ENCODE measurements at places on chromosomes 12 and 14.
A peak's percentile ranks its signal among the peaks of the same experiment; 100 is the strongest.

- no peak for DNase-seq
Measured at GRCh38 chr12:6784761-6785160, 4.6 kb upstream of the CD4 start.

DNA sequence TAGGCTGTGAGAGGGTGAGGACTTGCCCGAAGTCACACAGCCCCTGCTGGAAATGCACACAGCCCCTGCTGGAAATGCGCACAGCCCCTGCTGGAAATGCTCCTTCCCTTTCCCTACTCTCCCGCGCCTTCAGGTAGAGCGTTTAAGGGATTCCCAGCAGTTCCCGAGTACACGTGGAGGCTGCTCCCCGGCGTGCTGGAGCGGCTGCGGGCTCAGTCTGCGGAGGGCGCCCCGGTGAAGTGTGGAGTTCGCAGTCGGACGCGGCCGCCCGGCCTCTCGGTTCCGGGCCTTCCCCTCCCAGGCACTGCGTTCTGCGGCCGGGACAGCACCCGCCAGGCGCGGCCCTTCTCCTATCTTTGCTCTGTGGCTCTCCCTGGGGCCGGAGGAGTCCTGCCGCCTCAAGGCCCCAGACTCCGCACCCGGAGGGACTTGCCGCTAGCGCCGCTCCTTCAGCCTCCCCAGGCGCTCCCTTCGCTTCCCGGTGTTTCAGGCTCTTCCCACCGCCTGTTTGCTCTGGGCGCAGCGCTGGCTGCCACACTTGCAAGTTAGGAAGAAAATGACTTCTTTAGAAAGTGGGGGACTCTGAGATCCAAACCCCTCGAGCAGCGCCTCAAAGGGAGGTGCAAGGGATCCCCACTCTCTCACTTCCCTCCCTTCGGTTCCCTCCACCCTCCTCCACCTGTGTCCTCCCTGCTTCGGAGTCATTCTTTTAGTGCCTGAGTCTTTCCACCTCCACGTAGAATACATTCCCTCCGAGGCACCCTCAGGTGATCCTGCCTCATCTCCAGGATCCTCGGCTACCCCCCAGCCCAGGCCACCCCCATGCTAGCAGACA lies 8.3 kb upstream of the TBX5 start:
- no peak for DNase-seq

- no peak for DNase-seq
Measured at GRCh38 chr12:49953961-49954846, 3.7 kb downstream of the AQP2 start.

DNA sequence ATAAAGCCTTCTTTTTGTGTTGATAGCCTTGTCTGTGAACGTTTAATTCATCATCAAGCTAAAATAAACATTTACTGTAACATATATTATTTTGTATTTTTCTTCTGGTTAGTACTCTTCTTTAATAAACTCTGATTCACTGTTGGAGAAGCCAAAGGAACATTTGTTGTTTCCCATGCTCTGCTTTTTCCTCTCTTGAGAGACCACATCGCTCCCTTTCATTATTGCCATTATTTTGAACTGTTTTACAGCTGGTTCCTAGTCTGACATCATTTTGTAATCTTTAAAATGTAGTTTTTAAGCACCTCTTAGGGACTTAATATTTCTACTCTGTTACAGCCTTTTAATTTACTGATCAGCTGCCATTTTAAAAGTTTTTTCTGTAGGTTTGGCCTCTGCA lies 301.8 kb downstream of the NPAS3 start:
- no peak for DNase-seq

- no peak for DNase-seq
Measured at GRCh38 chr12:57162553-57163125, 15.2 kb upstream of the LRP1-AS start.

DNA sequence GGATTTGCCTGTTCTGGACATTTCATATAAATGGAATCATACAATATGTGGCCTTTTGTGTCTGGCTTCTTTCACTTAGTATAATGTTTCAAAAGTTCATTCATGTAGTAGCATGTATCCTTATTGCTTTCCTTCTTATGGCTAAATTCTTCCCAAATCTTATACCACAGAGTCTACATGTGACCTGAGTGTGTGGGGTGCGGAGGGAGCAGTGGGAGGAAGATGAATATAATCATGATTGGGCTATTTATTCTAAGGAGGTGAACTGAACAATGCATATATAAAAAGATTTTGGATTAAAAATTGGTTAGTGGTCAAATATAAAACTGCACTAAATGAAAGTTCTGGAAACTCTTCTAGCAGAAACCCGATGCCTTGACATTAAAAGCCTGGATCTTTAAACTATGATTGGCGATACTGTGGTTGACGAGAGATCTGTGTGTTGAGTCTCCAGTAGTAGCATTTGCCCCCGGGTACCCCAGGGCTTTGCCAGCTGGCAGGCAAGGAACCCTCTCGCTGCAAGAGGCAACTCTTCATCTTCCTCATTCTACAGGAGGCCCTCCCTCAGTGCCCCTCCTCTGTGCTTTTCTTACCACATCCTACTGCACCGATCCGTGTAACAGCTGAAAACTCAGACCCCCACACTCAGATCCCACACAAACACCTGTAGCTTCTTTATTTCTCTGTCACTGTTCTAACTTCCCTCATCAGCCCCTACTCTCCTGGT lies 2.6 kb downstream of the CYP46A1 start:
- DNase-seq = no peak

DNA sequence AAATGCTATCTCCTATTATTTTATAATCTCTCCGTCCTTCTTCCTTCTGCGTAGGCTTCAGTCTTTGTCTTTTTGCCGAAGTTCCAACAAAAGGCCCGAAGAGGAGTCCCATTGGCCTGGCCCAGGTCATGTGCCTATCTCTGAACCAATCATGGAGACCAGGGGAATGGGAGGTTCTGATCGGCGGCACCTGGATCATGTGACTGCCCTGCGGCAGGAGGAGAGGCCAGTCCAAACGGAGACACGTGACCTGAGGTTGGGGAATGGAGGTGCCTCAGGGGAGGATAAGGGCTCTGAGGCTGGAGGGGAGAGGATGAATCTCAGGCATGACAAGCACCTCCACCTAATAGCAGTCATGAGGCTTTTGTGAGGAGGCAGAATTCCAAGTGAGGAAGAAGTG lies 86.0 kb downstream of the AACS start:
- DNase-seq = no peak

- no peak for DNase-seq
Measured at GRCh38 chr12:113818833-113819232, 147.3 kb downstream of the RBM19 start.

GRCh38 chr14:105061428-105062047 lies 3.7 kb downstream of the GPR132 start:
- peak; percentile 54 for DNase-seq

DNA sequence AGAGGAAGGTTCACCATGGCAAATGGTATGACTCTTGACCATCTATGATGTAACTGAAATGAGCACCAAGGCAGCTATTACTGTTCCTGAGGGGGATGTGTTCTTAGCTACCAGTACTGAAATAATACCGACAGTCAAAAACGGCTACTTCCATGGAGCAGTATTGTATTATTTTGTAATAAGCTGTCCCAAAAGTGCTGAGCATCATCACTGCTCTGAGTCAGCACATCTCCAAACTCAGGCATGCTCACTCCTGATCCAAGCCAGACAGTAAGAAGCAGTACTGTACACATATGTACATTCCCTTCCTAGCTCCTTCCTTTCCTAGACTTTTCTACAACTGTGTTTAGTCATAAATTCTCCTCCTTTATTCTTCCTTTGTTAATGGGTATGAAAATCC lies 8.6 kb downstream of the VTI1B start:
- no peak for DNase-seq

GRCh38 chr14:61387076-61387475 lies 65.7 kb downstream of the PRKCH start:
- no peak for DNase-seq

- no peak for DNase-seq
Measured at GRCh38 chr12:50581226-50582184, 76.7 kb downstream of the DIP2B start.

GRCh38 chr12:108738170-108738569 lies 6.9 kb upstream of the CORO1C start:
- DNase-seq = no peak

DNA sequence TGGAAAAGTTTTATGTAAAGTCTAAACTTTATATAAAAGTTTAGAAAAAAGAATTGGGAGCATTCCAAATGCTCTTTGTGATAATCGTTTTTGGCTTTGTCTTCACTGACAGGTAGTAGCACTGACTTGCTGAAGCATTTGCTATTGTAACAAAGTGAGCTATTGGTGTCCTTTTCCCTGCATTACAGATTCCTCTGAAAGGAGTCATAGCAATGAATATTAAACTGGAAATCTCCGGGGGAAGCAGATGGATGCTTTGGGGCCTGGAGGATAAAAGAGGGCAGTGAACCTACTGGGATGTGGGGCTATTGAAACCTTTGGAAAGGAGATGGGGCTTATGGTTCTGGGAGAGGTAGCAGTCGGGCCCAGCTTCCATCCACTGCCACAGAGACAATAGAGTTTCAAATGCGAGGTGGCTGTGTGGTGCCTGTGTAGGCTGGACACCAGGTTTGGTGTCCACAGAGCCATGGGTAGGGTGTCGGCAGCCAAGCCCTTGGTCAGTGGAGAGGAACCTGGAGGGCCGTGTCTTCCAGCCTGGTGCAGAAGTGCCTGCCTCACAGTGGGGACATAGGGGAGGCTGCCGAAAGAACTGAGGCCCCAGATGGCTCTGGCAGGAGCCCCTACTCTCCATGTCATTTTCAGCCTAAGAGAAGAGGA lies 10.1 kb downstream of the GSG1 start:
- DNase-seq = no peak

- DNase-seq = no peak
Measured at GRCh38 chr12:51371295-51371953, 19.8 kb downstream of the GALNT6 start.

DNA sequence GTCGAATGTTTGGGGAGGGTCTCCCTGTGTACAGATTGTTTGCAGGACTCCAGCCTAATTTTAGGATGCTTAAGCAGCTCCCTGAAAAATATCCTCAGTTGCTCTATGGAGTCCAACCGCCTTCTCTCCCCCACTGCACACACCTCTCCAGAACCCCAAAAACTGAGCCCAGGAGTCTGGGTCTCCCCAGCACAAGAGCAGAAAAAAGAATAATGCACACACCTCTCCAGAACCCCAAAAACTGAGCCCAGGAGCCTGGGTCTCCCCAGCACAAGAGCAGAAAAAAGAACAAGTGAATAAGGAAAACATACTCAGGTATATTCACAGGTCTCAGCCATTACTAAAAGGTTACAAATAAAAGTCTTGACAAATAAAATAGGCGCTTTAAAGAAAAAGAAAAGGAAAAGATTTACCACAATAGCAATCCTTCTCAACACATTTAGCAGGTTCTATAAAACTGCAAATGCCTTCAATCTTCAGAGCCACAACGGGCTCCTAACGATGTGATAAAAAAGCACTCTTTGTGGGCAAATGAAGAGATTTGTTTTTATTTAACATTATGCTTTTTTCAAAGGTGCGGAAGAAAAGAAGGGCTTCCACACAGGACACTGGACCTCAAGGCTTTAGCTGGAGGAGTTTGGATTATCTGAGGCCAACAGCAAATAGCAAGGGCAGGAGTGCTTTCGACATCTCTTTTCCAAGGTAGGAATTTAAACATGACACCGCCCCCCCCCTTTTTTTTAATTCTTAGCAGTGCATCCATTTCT lies 8.2 kb downstream of the BCL11B start:
- peak; percentile 6 for DNase-seq

- no peak for DNase-seq
Measured at GRCh38 chr14:73170686-73171085, 34.4 kb downstream of the PSEN1 start.

GRCh38 chr12:4118017-4118510 lies 155.5 kb upstream of the CCND2 start:
- peak; percentile 7 for DNase-seq

- DNase-seq = no peak
Measured at GRCh38 chr14:93246534-93246933, 39.5 kb downstream of the UBR7 start.

DNA sequence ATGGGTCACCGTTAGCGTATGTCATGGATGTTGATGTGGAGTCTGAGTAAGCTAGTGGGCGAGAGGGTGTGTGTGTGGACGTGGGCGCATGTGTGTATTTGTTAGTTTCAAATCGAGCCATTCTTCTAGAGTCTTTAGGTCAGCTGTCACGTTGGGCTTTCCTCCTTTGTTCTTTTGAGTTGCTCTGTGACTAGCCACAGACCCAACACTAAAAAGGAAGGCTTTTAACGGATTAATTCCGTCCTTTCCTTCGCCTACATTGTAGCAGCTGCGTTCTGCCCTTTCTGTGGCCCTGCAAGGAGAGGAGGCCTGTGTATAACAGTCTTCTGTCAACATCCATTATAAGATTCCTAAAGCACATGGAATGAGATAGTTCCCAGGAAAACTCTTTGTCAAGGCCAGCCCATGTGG lies 117.2 kb upstream of the DNM1L start:
- DNase-seq = peak; percentile 58

GRCh38 chr12:86601550-86602308 lies 345.5 kb upstream of the MGAT4C start:
- DNase-seq = no peak

- no peak for DNase-seq
Measured at GRCh38 chr12:105067511-105068031, 16.7 kb downstream of the ALDH1L2 start.

- no peak for DNase-seq
Measured at GRCh38 chr12:111467092-111467856, 61.6 kb downstream of the SH2B3 start.

GRCh38 chr12:57370696-57371095 lies 60.1 kb downstream of the R3HDM2 start:
- DNase-seq = no peak

GRCh38 chr12:6538420-6539313 lies 4.3 kb downstream of the GAPDH start:
- DNase-seq = no peak

DNA sequence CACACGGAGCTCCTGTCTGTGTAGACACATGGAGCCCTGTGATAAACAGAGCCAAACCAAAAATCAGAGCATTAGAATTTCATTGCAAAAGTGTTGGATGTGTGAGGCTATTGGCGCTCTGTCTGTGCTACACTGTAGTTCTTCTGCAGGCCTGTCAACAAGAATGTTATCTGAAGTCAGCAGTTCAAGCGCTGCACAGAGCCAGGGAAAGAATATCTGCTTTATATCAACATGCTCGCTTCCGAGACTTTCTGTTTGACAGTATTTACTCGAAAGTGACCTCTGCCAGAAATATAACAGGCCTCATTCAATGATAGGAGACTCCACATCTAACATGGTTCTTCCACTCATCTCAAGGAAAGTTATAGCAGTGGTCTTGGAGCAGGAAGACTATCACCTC lies 118.3 kb downstream of the CCER1 start:
- no peak for DNase-seq
